ENCODE measurements at places on chromosomes 16 and 17.

DNA sequence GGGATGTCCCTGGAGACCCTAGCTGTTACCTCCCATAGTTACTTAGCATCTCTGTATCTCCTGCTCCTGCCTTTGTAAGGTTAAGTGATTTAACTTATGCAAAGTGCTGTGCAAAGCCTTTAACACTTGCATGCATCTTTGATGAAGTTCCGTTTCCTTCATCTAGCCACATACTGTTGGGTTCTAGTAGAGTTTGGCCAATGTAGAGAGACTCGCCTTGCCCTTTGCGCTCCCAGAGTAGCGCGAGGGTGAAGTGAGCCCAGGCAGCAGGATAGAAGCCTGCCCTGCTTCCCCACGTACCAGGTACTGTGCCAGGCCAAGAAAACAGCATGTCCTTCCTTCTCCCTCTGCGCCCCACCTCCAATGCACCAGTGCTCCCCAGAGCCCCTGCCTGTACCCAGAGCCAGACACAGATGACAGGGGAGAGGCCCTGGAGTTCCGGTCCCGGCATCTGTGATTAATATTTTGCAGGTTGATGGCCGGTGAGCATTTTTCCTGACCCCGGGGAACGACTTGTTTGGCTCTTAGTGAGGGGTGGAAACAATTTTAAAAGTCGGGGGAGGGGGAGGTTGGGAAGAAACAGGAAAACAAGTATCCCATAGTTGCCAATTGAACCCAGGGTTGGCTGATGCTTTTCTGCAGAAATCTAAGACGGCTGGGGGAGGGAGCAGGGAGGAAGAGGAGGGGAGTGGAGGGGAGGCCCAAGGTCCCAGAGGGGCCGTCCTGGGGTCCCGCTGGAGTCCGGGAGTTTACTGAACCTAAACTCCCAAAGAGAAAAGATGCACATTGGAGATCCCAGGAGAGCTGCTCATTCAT lies 13.1 kb upstream of the CDC42EP4 start:
- DNase-seq, result no peak

DNA sequence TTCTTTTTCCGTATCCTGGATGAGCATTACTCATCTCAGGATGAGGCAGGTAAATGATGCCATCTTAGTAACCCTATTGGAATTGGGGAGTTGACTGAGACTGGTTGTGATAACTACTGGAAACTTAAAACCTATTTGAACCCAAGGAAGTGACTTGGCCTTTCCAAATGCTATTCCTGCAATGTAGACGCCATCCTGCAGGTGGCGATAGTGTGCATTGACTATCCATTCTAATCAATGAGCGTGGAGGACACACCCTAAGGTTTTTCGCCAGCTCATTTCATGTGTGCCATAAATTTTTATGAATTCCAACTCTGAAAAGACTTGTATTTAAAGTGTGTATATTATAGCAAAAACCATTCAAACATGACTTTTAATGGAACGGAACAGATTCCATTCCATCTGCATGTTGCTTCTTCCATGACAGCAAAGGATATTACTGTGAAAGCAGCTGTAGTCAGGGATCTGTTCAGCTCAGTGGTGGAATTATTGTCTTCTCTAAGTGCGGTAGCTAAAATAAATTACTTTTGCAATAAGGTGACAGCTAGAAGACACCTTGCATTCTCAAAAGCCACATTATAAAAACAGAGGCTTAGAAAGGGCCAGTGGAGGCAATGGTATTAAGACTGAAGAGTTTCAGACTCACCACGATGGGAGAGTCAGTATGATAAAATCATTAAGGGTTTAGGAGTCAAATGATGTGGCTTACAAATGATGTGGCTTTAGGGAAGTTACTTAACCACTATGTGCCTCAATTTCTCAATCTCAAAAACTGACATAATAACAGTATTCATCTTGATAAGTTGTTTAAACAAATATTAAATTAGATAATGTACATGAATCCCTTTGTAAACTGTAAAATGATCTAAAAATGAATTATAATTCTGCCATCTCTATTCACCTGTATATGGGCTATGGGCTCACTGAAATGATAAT lies 55.5 kb downstream of the SYT17 start:
- DNase-seq, result no peak

DNA sequence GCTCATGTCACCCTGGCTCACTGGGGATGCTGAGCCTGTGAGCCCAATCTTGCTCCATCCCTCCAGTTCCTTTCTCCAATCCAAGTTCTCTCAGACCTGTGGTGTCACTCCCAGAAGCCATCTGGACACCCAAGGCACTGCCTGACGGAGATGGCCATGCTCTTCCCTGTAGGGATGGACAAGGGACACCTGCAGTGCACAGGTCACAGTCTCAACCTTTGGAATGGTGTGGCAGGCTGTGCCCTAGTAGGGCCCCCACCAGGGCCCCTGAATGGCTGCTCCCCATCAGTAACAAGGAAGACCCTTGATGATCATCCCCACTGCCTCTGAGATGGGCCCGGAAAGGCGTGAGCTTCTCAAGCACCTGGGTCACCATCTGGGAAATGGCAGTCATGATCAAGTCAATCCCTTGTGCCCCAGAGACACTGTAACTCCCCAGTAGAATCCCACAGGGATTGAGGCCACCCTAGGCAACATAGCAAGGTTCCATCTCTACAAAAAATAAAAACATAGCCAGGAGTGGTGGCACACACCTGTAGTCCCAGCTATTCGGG lies 822.5 kb downstream of the KCNJ18 start:
- DNase-seq, result peak; percentile 82

DNA sequence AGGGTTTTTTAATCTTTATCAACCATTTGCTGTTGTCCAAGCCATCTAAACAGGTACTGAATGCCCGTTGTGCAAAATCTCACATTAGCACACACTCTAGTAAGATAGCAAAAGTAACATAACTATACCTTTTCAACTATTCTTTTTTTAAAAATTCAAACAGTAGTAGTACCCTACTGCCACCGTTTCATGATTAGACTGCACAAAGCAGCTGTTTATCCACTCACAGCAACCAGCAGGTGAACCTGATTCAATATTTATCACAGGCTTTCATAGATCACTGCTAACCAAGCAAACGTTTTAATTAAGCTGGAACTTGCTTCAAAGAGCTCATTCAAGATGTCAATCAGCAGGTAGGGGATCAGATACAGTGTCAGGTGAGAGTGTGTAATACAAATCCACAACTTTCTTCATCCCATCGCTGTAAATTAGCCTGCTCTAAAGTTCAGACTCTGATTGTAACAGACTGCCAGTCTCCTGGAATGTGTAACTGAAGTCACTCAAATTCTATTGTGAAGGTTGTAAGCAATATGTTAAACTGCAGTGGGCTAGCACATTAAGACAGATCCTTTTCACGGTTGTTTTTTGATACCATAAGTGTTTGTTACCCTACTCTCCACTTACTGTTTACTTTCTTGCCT lies 47.3 kb downstream of the BRIP1 start:
- DNase-seq, result no peak

DNA sequence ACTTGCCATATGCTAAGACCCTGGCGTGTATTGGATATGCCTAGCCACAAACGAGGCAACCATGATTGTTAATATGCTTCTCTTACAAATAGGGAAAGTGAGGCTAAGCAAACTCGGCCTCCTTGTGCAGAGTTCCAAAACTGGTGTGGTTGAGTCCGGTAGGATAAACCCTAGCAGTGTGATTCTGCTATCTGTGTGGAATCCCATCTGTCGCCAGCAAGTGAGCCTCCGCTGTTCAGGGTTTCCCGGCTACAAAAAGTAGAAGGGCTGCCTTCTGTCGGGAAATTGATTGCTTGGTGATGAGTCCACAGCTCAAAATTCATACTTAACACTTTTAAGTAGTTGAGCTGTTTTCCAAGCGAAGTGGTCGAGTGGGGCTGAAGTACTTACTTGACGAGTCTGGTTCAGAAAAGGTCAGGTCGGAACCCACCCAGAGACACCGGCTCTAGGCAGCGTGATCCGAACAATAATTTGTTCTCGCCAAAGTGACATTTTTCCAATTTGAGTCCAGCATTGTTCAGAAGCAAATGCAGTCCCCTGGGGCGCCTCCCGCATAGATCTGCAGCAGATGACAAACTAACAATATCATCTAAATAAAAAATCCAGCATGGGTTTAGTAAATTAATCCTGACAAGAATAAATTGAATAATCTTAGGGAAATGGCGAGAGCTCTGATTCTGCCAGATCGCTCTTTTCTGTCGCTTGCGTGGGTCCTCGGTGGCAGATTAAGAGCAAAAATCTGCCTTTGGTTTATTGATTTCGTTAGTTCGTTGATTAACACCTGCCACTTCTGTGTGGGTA lies 686.7 kb upstream of the RBFOX1 start:
- no peak for DNase-seq

- DNase-seq, result no peak
Observed at GRCh38 chr16:20846030-20846429, 39.7 kb downstream of the REXO5 start.

GRCh38 chr17:55961386-55961785 lies 191.9 kb upstream of the ANKFN1 start:
- no peak for DNase-seq

DNA sequence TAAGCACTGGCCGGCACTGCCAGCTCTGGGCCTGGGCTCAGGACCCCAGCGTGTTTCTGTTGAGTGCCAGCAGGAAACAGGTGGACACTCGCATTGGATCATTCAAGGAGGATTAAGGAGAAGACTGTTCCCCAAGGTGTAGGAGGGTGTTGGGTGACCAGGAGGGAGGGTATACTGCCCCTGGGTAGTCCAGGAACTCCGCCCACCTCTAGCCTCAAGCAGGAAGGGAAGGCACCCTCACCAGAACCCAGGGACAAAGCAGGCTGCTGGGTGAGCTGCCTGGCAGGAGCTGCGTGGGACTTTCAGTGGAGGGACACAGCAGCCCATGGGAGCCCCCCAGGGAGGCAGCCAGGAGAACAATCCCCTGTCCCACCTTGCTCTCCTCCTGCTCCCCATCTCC lies 7.7 kb upstream of the RAB37 start:
- no peak for DNase-seq

- no peak for DNase-seq
Observed at GRCh38 chr16:53449816-53450517, 15.7 kb downstream of the RBL2 start.

DNA sequence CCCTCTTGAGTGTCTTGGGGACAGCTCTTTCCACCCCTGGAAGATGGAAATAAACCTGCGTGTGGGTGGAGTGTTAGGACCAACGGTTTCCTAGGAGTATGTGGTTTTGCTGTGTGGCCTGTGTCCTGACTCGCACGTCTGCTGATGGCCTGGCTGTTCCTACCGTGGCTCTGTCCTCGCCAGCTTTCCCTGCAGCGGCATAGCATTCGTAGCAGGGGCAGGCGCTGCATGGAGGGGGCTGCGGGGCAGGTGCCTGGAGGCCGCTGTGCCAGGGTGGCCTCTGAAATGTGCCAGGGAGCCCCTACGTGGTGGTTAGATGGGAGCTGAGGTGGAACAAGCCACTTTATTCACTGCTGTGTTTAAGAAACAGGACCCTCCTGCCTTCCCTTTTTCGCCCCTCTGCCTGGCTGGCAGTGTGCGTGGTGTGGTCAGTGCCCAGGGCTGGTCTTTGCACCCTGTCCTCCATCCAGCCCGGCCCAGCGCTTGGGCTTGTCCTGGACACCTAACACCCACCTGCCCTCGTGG lies 10.6 kb downstream of the SLC16A3 start:
- no peak for DNase-seq

DNA sequence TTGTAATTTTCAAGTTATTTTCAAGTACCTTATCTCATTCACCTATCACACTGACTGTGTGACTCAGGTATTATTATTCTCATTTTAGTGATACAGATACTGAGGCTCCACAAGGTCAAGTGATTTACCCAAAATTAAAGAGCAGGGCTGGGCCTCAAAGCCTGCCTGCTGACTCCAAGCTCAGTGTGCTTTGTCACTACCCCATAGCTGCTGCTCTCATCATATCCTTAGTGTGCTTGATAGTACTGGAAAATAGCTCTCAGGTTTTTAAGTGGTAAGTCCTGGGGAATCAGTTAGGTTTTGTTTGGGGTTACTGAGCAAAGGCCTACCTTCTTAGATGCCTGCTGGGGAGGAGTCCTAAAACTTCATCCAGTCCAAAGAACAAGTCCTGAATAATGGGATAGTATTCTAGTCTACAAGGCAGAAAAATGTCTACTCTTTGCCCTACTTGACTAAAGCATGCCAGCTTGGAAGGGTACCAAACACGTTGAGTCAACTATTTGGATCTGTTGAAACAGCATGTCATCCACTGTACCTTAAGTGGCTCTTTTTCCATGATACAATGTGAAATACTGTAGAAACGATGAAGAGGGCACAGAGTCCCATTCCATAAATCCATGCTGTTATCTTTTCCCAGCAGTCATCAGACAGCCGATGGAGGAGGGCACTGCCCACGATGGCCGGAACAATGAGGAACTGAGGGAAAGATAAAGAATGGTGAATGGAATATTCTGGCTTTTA lies 10.7 kb downstream of the MMD start:
- DNase-seq, result no peak

DNA sequence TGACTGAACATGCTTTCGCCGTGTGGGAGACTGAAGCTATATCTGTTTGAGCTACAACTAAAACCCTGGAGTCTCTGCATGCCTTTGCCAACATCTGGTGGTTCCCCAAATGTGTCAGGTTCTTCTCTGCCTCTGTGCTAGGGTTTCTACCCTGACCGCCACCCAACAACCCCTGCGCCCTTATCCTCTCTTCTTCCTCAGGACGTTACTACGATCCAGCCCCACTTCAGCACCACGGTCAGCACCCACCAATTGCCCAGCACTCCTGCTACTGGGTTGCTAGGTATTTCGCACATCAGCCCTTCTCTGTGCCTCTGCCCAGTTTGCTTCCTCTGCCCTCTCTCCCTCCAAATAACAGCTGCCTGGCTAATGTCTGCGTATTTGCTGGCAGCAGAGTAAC lies 106.3 kb upstream of the HSBP1 start:
- DNase-seq, result no peak

- no peak for DNase-seq
Observed at GRCh38 chr17:65730711-65731169, 169.3 kb upstream of the AXIN2 start.

GRCh38 chr16:85988723-85989313 lies 89.9 kb downstream of the IRF8 start:
- no peak for DNase-seq

GRCh38 chr17:40105861-40106759 lies 5.7 kb upstream of the NR1D1 start:
- no peak for DNase-seq

- no peak for DNase-seq
Observed at GRCh38 chr17:51421525-51421924, 161.2 kb downstream of the UTP18 start.

GRCh38 chr17:43983515-43984411 lies 20.7 kb upstream of the NAGS start:
- DNase-seq, result no peak

DNA sequence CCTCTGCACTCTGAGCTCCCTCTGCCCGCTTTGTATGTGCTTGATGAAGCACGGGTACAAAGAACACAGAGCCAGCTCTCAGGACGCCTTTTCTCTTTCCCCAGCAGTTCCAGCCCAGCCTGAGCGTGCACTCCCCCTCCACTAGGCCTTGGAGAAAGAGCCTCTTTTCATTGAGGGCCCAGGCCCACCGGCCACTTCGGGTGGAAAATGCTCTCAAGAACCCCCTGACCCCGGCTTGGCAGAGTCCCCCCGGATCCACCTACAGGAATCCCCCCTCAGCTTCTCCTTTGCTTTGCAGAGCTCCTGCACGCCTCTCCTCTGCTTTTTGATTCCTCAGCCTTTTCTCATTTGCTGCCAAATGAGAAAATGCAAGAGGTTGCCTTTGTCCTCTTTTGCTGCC lies 30.2 kb downstream of the MRC2 start:
- no peak for DNase-seq

Data from vagina (tissue), 2 donors.